Urinary bladder (tissue), 4 donors: ENCODE measurements at places on chromosomes 3 and 15. TPM values are rescaled to one million over a fixed set of nuclear protein-coding genes. Genes with fewer than 3 reads are reported as not detected.

Gene PAQR5
- polyA plus RNA-seq: 1.7 TPM

Gene TPRG1
- polyA plus RNA-seq: 1.2 TPM

Gene GADL1
- not detected for polyA plus RNA-seq

Gene GOLGA6L7
- polyA plus RNA-seq: not detected

Gene MBD4
- 20.7 TPM for polyA plus RNA-seq

Gene CHST13
- polyA plus RNA-seq: 0.24 TPM

Gene MYO1E
- 20.2 TPM for polyA plus RNA-seq

Gene MKRN2OS
- polyA plus RNA-seq: 0.33 TPM

Gene CATSPER2
- polyA plus RNA-seq: 0.82 TPM

Gene CHRNB4
- 0.60 TPM for polyA plus RNA-seq

Gene GOLGA8R
- 1.2 TPM for polyA plus RNA-seq

Gene DUOXA1
- polyA plus RNA-seq: 12.1 TPM

Gene RNU5B-1
- not detected for polyA plus RNA-seq

Gene SCG3
- polyA plus RNA-seq: 0.61 TPM

Gene ARGFX
- not detected for polyA plus RNA-seq

Gene KNL1
- polyA plus RNA-seq: 0.35 TPM

Gene ATP10A
- 5.0 TPM for polyA plus RNA-seq

Gene PDZRN3
- polyA plus RNA-seq: 98.0 TPM

Gene CACNA1D
- 1.6 TPM for polyA plus RNA-seq

Gene ERICH6
- not detected for polyA plus RNA-seq

Gene CSTA
- 12.4 TPM for polyA plus RNA-seq

Gene P2RY14
- polyA plus RNA-seq: 4.7 TPM

Gene SEMA3G
- polyA plus RNA-seq: 28.5 TPM

Gene MST1R
- 6.8 TPM for polyA plus RNA-seq

Gene C2CD4A
- polyA plus RNA-seq: 0.05 TPM

Gene ATP13A5
- polyA plus RNA-seq: not detected

Gene SLC2A2
- 0.09 TPM for polyA plus RNA-seq

Gene RTP3
- not detected for polyA plus RNA-seq

Gene PPIB
- 420 TPM for polyA plus RNA-seq

Gene LRRIQ4
- polyA plus RNA-seq: not detected

Gene SLC24A5
- not detected for polyA plus RNA-seq
